SK-N-SH (cell line): ENCODE measurements at places on chromosomes 7 and 10. TPM values are rescaled to one million over a fixed set of nuclear protein-coding genes. Genes with fewer than 3 reads are reported as not detected.
A peak's percentile ranks its signal among the peaks of the same experiment; 100 is the strongest.

GRCh38 chr10:130578532-130579289 lies 442.5 kb downstream of the GLRX3 start:
- no peak for DNase-seq

DNA sequence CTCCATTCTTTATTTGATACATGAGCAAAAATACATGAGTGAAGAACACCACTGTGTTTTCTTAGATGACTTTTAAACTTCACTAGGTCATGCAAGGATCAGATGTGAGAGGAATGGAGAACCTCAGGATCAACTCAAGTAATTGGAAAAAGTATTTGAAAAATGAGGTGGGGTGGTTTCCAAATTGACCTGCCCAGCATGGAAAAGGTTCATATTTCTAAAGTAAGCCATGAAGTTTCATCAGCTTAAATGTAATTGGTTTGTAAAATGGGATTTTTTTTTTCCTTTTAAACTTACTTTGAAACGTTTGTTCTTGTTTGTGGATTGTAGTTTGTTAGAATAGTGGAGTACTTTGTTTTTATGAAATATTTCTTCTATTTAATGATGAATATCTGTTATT lies 134.8 kb downstream of the MLLT10 start:
- no peak for DNase-seq

DNA sequence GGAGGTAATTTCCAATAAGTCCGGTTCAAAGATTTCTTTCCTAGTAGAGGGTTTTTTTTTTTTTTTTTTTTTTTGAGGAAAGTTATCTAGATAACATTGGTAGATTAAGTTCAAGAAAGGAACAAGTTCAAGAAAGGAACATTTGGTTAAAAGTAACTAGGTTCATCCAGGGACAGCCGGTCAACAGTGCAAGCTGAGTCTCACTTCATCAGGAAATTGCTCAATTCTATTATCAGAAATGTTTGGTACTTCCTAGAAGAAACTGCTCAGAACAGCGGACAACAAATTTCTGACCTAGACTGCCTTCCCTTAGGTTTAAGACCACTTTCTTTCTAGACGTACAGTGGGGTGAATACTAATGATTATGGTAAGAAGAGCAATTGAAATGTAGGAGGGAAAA lies 3.7 kb upstream of the IL2RA start:
- DNase-seq, result no peak

- DNase-seq, result peak; percentile 38
Measured at GRCh38 chr7:100111914-100112313, 7.2 kb downstream of the TAF6 start.

GRCh38 chr7:151390598-151391357 lies 19.1 kb downstream of the WDR86 start:
- DNase-seq, result no peak

DNA sequence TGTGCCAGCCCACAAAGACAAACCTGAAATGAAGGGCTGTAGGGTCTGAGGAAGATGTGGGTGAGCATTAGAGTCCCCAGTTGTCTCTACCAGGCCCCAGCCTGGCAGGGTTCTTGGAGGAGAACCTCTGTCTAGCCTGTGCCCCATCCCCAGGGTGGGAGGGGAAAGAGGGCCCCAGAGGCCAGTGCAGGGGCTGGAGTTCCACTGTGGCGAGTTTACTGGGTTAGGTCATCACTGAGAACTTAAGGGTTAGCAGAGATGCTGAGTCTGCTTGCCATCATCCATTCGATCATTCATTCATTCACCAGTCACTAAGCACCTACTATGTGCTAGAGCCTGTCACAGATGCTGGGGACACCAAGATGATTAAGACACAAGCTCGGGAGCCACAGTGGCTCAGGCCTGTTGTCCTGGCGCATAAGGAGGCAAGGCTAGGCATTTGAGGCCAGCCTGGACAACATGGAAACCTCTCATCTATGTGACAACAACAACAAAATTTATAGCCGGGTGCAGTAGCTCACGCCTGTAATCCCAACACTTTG lies 2.6 kb downstream of the ANKRD2 start:
- DNase-seq, result peak; percentile 45

DNA sequence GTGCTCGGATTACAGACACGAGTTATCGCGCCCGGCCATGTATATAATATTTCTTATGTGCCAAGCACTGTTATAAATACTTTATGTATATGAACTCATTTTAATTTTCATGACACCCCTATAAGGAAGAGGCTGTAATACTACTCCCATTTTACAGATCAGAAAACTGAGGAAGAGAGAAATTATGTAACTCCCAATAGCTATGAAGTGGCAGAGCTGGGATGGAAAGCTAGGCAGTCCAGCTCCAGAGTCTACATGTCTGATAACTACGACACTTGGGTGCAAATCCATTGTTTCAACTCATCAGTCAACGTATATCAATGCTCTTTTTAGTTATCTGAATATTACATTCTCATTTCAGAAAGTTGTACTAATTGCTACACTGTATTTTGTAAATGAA lies 17.0 kb downstream of the PDK4 start:
- no peak for DNase-seq

GRCh38 chr7:29826530-29826822 lies 20.2 kb downstream of the WIPF3 start:
- no peak for DNase-seq

DNA sequence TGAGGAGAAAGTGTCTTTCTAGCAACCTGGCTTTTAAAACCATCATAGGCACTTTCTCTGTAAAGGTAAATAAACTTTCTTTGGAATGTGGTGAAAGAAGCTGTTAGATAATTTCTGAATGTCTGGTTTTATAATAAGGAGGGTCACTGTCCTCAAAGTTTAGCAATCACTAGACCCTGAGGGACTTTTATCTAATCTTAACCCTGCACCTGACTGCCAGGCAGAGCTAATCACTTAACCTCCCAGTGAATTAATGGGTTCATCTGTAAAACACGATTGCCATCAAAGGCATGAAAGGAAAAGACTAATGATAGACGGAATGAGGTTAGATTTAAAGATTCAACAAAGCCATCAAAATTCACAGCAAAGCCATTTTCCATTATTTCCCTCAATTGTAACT lies 553.8 kb downstream of the GRM8 start:
- peak; percentile 49 for DNase-seq

DNA sequence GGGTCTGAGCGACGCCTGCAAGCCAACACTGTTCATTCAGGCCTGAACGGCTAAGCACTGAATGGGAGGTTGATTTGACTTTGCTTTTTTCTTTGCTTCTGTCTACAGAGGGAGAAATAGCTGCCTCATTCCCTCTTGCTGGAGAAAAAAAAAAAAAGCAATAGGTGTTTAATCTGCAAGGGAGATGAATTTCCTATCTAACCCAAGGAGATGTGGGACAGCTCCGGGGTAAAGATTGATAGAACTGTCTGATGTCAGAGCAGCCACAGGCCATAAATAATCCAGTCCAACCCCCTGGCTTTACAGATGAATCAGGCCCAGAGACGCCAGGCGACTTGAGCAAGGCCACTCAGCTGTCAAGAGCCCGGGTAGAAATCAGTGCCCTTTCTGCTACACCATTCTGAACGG lies 168.0 kb downstream of the ARHGAP12 start:
- no peak for DNase-seq

GRCh38 chr7:14184292-14184864 lies 194.9 kb upstream of the ETV1 start:
- no peak for DNase-seq

GRCh38 chr7:16999541-17000267 lies 117.9 kb upstream of the AGR3 start:
- DNase-seq, result no peak

GRCh38 chr7:1993031-1993695 lies 239.6 kb downstream of the MAD1L1 start:
- DNase-seq, result no peak

DNA sequence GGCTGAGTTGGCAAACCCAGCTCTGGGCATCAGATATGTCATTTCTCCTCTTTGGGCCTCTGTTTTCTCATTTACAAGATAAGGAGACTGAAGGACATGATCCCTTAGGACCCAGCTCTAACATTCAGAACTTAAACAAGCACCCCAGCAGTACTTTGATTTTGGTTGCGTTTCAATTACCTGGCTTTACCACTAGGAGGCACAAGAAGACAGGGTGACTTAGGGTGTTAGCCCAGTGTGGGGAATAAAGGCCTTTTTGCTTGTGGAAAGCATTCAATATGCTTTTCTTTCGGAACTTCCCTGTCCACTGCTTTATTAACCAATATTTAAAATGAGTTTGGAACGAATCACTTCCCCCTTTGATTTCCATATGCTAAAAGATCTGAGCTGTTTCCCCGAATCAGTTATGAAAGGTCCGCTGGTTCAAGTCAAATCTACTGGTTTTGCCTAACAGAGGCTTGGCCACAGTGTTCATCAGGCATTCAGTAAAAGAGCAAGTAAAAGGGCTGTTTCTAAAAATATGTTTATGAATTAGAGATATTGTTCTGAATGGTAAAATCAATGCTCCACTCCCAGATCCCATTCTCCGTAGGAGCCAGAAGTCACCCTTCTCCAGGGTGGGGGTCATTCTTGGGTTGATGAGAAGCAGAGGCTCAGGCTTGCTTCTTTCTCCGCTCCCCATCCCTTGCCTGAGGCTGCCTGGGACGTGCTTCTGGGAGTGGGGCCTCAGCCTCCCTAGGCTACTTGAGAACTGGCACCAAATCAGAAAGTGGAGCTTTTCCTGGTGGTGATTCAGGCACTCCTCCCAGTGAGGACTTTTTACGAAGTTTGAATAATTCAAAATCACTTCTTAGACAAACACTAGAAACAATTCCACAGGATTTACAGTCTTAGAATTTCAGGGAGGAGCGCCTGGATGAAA lies 105.5 kb downstream of the MYOF start:
- peak; percentile 72 for DNase-seq

DNA sequence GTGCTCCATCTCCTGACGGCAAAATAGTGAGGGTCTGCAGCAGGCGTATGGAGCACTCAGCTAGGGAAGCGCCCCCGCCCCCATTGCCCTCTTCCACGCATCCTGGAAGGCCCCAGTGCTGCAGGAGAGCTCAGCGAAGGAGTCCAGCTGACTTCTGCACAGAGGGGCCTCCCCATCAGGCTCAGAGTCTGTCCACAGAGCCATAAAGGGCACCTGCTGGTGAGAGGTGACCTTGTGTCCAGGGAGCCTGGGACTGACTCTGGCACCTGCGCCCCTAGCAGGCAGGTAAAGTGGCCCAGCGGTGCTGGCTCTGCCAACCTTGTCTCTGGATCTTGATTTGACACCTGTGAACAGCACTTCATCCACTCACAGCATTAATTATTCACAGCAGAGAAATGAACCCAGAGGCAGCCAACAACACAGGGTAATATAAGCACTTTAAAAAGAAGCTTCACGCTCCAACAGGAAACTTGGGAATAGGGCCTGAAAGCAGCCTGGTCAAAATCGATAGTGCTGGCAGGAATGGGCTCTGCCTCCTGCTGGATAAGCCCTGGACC lies 59.6 kb downstream of the VOPP1 start:
- DNase-seq, result no peak

DNA sequence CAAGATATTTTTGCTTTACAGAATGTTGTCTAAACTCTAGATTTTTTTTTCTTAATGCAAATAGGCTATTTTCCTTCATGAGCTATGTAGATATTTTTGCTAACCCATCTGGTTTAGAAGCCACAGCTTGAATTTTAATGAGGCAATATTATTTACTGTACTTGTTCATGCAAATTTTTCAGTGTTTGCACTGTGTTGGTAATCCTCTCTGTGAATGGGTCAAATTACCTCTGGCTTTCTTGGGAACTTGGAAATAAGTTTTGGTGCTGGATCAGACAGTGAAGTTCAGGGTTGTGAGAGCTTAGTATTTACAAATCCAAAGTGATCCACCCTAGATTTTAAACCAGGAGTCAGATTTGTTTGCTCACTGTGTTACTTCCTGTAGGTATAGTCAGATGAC lies 686.9 kb downstream of the NXPH1 start:
- DNase-seq, result no peak

DNA sequence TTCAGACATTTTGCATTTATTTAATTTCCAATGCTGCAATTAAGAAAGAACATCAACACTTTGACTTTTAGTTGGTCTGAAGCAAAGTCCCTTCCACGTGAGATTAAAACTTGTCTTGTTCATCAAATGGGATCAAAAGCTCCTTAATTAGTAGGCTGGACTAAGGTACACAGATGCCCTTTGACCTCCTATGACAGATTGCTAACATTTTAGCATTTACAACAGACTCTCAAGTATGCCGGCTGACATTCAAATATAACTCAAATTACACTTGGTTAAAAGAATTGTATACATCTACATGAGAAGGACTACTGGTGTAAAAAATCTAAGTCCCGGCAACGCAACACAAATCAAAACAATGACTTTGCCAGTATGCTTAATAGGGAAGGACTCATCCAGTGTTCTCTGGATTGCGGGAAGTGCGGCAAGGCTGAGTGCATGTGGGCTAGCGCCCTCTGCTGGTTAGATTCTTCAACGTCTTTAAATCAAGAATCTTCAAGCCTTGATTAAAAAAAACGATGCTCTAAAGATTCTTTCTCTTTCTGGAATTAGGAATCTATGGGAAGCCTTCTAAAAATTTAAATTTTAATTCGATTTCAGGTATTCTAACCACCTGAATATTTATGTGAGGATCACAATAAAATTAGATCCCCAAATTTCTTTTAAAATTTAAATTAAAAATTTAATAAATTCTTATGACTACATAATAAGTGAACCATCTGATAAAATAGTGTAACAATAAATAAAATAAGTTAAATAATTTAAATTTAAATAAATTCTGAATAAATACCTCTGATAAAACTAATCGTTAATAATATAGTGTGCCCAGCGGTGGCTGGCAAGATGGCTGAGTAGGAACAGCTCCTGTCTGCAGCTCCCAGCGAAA lies 444.7 kb downstream of the DGKB start:
- peak; percentile 53 for DNase-seq

DNA sequence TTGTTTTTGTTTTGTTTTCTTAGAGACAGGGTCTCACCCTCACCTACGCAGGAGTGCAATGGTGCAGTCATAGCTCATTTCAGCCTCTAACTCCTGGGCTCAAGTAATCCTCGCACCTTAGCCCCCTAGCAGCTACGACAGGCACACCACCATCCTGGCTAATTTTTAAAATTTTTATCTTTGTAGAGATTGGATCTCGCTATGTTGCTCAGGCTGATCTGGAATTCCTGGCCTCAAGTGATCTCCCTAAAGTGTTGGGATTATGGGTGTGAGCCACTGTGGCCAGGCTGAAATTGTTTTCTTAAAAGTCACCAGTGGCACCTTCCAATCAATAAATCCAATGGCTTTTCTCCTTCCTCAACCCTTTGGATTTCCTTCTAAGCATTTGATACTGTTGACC lies 20.9 kb upstream of the DDX50 start:
- no peak for DNase-seq

- DNase-seq, result no peak
Measured at GRCh38 chr7:15682751-15683245, 3.7 kb downstream of the MEOX2 start.

FAM25C gene
- not detected in 2 replicates for polyA plus RNA-seq

NYAP1 gene
- 3.9 and 6.0 TPM in 2 replicates for polyA plus RNA-seq

MCM7 gene
- polyA plus RNA-seq, result 235 and 241 TPM in 2 replicates

TMEM229A gene
- polyA plus RNA-seq, result 0.35 and 0.88 TPM in 2 replicates

TMEM270 gene
- polyA plus RNA-seq, result 0.71 and 0.96 TPM in 2 replicates

IL2RA gene
- polyA plus RNA-seq, result not detected in 2 replicates

LRRC61 gene
- 0.93 and 0.99 TPM in 2 replicates for polyA plus RNA-seq

ANKRD7 gene
- 0.42 and 0.44 TPM in 2 replicates for polyA plus RNA-seq
